Globus pallidus (tissue), 1 donor: ENCODE measurements at places on chromosomes 12 and 14.

GRCh38 chr12:98374007-98374406 is 141.4 kb upstream of the TMPO start:
- DNase-seq: no peak

- DNase-seq: peak; percentile 25
Measured at GRCh38 chr12:48988030-48988649, 10.0 kb downstream of the WNT1 start.

- DNase-seq: no peak
Measured at GRCh38 chr14:35975814-35976213, 149.7 kb downstream of the BRMS1L start.

DNA sequence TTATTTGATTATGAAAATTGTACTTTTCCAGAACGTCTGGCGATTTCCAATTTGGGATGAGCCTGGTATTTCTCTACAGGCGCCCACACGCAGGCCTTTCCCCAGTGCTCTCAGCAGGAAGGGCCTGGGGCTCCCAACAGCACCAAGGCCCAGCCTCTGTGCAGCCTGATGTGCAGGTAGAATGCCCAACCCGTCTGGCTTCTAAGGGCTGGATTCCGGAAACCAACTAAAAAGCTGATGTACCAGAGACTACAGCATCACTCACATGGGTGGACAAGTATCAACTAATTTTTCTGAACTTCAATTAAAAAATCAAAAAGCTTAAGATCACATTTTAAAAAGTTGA is 25.8 kb downstream of the CDC42BPB start:
- DNase-seq: no peak

DNA sequence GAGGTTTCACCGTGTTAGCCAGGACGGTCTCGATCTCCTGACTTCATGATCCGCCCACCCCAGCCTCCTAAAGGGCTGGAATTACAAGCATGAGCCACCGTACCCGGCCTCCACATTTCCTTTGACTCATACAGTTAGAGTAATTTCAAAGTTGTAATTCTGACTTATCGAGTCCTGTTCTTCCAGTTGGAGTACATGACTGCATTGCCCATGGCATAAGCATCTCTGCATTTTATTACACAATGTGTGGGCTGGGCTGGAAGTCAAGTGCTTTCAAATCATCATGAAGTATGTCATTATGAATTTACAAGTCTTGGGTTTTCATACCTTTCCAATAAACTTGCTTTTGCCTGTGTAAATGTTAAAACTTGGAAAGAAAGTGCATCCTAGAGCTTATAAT is 1295.7 kb upstream of the FLRT2 start:
- no peak for DNase-seq
